ENCODE measurements at places on chromosomes 13 and 19. TPM values are rescaled to one million over a fixed set of nuclear protein-coding genes. Genes with fewer than 3 reads are reported as not detected.

The C19orf67 gene
- not detected for total RNA-seq

The CCDC194 gene
- not detected for total RNA-seq

The ZNF667 gene
- total RNA-seq = 7.8 TPM

The TMEM150B gene
- total RNA-seq = not detected

The PABPC3 gene
- total RNA-seq = not detected

The KIR3DL1 gene
- not detected for total RNA-seq

DNA sequence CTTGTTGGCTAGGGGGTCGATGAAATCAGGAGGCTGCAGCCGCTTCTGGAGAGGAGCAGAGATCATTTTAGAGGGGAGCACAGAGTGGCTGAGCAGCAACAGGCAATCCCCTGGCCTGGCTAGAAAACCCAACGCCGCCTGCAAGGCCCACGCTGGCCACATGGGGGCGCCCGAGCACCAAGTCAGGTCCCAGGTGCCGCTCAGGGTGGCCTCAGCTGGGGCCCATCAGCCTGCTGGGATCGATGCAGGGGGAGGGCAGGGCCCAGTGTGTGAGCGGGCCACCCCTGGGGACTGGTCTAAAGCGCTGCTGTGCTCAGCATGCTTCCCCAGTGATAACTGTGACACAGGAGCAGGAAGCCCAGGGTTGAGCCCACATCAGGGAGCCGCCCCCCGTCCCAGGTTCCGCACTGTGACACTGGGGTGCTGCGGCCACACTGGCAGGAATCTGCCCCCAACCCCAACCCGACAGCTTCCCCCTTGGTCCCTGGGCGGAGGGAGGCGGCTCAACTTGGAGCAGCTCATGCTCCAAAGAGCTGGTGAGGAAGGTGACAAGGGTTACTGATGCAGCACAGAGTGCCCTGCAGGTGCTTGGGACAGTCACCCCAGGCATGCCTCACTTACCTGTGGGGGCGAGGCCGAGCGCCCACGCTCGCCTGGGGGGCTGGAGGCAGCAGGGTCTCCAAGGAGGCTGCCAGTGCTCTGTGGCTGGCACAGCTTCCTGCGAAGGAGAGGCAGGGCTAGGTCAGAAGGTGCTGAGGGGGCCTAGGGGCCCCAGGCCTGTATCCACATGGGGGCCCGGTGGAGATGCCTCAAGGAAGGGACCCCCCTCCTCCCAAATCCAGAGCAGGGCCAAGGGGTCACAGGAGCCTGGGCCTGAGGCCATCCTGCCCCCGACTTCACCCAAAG, 13.3 kb upstream of the ISYNA1 start:
- DNase-seq = peak; percentile 84

DNA sequence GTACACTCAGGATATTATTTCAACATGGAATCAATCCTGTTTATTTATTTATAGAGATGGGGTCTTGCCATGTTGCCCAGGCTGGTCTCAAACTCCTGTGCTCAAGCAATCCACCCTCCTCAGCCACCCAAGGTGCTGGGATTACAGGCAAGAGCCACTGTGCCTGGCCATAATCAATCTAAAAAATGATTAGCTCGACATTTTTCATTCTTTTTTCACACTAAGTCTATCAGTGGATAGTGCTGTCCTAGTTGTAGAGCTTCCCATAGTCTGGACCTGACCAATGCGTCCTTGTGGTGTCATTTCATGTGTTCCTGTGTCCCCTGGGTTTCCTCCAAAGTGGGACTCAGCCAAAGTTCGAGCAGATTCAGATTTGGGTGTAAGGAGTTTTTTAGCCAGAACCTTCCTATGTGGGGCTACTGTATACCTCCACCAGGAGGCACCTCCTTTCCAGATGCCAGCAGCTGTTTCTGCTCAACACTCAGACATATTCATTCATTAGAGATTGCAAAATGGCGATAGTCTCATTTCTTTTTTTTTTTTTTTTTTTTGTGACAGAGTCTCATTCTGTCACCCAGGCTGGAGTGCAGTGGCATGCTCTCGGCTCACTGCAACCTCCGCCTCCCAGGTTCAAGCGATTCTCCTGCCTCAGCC, 61.1 kb downstream of the MAP4K1 start:
- DNase-seq = peak; percentile 32

GRCh38 chr13:97570442-97570841, 136.5 kb downstream of the RAP2A start:
- no peak for DNase-seq

DNA sequence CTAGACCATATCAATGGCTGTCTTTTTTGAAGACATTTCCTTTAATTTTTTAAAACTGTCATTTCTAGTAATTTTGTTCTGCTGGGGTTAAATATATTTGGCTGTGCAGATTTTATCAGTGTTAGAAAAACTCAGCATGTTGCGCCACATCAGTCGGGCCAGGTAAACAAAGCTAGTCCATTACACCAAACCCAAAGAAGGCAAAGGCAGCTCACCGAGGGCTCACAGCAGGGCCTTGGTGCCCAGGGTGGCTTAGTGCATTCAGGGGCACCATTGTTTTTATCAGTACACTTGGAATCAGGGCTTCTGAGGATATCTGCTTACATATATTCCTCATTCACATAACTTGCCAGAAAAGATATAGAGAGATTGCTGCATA, 22.2 kb downstream of the SPATA13 start:
- DNase-seq = no peak

GRCh38 chr13:33524086-33524485, 238.5 kb upstream of the STARD13 start:
- no peak for DNase-seq

- DNase-seq = no peak
These were observed 25.1 kb downstream of the SIPA1L3 start for GRCh38 chr19:37931881-37932655.

GRCh38 chr19:56155124-56155687, 14.1 kb downstream of the ZNF444 start:
- DNase-seq = no peak

- DNase-seq = no peak
These were observed 8.0 kb downstream of the ELL start for GRCh38 chr19:18513868-18514267.

DNA sequence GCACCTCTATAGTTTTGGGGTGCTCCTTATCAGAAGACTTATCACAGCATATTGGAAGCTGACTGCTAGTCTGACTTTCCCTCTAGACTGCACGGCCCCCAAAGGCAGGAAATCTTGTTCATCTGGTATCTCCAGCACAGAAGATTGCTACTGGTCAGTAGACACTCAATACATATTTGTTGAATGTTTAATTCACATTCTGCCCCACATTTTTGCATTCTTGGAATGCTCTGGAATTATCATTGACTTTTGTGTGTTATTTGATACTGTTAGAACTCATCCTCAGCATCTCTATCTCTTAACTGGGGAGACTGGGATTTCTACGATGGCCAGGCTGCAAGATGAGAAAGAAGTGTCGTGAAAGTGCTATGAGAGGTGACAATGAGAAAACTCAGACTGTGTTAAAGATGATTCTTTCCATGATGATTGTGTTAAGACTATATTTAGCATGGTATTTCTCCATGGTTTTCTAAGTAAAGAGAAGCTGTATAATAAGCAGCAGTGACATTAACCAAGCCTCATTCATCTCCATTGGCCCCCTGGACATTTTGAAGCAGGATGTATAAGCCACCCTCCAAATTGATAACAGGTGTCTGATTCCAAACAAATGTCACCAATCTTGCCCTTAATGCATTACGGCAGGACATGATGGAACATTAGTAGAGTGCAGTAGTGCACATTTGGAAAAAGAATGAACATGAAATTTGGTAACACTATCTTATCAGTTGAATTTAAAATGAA, 440.9 kb downstream of the RFC3 start:
- no peak for DNase-seq

DNA sequence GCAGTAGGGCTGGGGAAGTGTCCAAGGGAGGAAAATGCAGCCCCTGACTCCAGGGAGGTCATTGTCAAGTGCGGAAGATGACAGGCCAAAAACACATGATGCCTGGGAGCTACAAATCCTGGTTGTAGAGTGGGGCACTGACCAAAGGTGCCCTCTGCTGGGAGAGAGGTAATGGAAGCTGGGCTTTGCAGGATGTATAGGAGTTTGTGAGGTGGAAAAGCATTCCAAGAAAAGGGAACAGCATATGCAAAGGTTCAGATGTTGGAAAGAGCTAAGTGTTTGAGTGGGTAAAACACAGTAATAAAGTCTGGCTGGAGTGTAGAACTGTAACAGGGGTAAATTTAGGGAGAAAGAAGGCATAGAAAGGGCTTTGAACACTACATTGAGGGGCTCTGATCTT, 46.9 kb upstream of the PTPRS start:
- no peak for DNase-seq

DNA sequence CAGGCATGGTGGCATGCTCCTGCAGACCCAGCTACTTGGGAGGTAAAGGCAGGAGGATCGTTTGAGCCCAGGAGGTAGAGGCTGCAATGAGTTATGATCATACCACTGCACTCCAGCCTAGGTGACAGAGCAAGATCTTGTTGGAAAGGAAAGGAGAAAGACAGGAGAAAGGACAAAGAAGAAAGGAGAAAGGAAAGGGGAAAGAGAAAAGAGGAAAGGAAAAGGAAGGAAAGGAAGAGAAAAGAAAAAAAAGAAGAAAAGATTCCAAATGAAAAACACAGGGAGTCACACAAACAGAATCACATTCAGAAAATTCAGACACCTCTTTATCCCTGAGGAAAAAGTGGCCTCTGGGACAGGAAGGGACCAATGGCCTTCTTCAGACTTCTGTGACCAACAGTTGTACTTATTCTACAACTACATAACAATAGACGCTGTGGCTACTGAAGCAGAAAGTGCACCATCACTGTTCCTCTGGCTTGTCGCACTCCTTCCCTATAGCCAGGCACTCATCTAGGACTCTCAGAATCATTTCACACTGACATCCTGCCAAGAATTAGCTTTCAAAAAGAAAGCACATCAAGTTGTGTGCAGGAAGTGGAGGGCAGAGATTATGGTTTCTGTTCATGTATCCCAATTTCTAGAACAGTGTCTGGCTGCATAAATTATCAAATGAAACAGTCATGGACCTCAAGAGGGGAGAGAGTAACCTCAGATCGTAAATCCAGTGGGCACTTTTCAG, 5.9 kb downstream of the MTMR6 start:
- DNase-seq = peak; percentile 83

DNA sequence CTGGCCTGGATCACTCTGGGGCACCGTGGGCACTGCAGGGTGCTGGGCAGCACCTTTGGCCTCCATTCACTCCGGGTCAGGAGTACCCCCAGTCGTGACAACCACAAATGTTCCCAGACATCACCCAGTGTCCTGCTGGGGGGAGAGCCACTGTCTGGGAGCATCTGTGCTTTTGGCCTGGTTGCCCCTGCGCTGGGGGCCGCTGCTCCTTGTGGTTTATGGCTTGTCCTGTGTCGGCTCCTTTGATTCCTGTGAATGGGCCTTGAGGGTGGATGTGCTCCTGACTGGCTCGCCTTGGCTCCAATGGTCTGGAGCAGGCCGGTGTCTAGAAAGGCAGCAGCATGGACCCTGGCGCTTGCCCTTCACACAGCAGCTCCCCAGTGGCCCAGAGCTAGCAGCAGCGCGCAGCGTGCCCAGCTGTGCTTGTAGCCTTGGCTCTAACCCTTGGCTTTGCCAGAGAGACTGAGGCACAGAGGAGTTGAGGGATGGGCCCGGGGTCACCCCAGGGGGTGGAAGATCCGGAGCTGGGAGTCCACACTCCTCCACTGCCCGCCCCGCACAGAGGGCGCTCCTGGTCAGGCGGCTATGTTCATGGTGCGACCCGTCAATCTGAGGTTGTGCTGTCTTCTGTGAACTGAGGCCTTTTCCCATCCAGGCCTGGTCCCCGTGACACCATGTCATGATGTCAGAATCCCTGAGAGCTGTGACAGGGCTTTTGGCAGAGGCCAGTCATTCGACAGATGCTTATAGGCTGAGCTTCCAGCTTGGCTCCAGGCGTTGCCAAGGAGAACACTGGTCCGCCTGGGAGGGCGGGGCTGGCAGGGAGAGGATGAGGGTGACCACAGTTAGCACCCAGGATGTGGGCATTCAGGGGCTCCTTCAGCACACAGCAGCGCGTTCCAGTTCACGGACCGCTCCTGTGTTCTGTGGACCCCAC, 4.1 kb downstream of the DAZAP1 start:
- peak; percentile 46 for DNase-seq

GRCh38 chr19:955803-956765, 28.1 kb upstream of the WDR18 start:
- DNase-seq = no peak

DNA sequence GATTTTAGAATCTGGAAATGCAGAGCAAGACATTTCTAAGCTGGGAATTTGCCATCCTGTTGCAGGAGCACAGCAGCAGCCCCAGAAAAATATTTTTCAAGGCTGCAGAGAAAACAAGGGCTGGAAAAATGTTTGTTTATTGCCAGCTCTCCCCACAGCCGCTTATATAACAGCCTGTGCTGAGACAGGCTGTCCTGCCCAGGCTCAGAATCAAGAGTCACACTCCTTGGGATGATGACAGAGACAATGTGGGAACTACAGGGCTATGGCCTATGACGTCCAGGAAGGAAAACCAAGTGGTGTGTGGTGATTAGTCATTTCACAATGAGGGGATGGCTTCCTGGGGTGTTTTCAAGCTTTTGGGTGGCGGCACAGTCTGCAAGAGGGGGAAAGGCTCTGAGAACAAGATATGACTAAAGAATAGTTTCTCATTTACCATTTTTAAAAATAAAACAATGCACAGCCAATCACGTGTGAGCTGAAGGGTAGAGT, 136.3 kb upstream of the SERP2 start:
- peak; percentile 61 for DNase-seq

GRCh38 chr19:30784850-30785457, 412.8 kb downstream of the ZNF536 start:
- peak; percentile 79 for DNase-seq

GRCh38 chr19:5287066-5287465, 53.5 kb downstream of the PTPRS start:
- DNase-seq = no peak

- no peak for DNase-seq
These were observed 2320.0 kb downstream of the PCDH9 start for GRCh38 chr13:64910096-64910495.

All from A673 (cell line).